ENCODE measurements at places on chromosomes 5 and 9.

DNA sequence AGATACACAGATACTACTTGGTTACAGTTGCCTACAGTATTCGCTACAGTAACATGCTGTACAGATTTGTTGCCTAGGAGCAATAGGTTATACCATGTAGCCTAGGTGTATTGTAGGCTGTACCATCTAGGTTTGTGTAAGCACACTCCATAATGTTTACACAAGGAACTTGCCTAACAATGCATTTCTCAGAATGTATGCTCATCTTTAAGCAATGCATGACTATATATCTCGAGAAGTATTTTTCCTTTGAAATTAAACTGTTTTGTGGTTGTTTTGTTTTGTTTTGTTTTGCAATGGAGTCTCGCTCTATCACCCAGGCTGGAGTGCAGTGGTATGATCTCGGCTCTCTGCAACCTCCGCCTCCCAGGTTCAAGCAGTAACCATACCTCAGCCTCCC is 25.3 kb downstream of the LRRC70 start:
- no peak for DNase-seq

DNA sequence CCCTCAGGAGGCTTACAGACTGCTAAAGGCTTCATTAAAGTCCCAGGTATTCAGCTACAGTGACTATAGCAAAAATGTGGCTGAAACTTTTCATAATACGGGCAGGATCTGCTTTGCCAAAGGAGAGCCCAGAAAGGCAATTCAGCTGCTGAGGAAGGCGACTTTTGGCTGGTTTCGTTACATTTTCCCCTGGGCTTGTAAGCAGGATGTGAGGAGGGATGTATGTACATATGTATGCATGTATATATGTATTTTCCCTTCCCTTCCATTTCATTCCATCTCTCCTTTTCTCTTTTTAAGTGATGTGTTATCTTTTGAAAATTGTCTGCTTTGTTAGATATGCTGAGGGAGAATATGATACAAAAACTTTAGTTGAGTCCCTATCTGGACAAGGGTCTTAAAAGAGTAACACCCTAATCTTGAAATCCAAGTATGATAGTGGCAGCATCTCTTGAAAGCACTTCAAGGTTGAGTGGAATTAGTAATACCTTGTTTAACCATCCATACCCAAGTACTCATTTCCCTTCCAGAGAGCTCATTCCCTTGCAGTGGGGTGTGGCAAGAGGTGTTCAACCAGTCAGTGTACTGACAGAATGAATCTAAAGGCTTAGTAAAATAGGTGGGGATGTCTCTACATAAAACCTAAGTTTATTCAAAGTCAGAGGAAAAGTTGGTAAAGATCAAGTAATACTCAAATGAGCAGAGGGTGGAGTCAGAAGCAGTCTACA is 28.7 kb downstream of the RAD1 start:
- no peak for DNase-seq

DNA sequence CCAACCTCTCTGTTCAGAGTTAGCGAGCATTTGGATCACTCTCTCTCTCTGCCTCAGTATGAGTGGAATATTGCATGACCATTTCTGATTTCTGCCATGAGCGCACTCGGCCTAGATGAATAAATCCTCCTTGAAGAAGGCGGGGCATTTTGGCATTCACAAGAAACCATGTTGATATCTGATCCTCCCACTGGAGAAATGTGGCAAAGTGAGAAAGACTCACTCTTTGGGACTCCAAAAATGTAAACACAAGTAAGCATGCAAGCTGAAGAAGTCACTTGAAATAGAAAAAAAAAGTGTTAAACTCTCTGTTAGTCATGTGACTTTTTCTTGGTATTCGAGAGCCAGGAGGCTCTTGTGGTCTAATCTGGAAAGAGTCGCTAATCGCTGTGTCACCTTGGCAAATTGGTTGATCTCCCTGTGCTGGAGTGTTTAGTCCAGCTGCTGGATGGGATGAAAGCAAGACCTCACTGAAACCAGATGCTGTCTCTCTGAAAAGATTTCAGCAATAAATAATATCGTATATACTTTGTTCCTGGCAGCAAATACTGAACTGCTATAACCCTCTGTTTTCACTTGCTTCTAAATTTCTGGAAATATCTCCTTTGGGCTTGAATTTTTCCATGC is 95.5 kb downstream of the GHR start:
- DNase-seq, result no peak

DNA sequence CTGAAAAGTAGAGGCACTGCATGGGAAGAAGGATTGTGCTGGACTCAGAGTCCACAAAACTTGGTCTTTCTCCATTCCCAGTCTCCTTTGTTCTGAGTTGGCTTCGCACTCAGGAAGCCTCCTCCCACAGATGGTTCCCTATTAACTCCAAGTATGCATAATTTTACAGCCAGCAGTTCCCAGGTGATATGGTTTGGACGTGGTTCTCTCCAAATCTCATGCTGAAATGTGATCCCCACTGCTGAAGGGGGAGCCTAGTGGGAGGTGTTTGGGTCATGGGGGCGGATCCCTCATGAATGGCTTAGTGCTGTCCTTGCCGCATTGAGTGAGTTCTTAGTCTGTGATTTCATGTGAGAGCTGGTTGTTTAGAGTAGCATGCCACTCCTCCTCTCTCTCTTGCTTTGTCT is 86.6 kb downstream of the FEM1C start:
- DNase-seq, result no peak

GRCh38 chr9:135506327-135507103 is 6.0 kb downstream of the MRPS2 start:
- DNase-seq, result no peak

Measured in hematopoietic multipotent progenitor cell (in vitro differentiated cells).